ENCODE measurements at places on chromosomes 1 and 21.

- ATAC-seq = no peak
These were observed 218.8 kb downstream of the LMX1A start for GRCh38 chr1:165137551-165138316.

- no peak for ATAC-seq
These were observed 306.2 kb downstream of the NFIA start for GRCh38 chr1:61388566-61388965.

GRCh38 chr1:214440219-214440965 lies 111.0 kb downstream of the PTPN14 start:
- peak; percentile 80 for ATAC-seq

- ATAC-seq = no peak
These were observed 326.6 kb upstream of the B3GALT2 start for GRCh38 chr1:193513032-193513431.

DNA sequence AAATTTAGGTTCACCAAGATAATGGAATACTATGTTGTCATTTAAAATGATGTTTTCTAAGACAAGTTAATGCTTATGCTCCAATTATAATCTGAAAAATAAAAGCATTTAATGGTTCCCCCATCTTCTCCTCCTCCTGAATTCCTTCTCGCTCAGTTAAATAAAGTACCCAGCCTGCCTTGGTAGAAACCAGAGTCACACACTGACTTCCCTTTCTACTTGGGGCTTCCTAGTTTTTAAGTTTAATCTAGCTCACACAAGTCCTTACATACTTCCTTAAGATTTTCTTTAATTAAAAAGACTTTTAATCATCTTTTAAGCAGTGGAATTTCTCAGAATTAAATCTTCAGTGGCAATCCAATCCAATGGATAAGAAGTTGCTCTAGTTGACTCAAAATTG lies 32.9 kb downstream of the CD58 start:
- ATAC-seq = no peak

DNA sequence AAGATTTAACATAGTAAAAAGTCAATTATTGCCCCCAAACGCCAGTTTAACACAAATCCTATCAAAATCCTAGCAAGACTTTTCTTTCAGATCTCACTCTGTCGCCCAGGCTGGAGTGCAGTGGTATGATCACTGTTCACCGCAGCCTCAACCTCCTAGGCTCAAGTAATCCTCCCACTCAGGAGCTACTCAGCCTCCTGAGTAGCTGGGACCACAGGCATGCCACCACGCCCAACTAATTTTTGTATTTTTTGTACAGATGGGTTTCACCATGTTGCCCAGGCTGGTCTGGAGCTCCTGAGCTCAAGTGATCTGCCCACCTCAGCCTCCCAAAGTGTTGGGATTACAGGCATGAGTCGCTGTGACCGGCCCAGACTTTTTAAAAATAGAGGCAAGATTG lies 4.8 kb downstream of the SNIP1 start:
- ATAC-seq = no peak

GRCh38 chr1:60562740-60563139 lies 489.2 kb upstream of the C1orf87 start:
- no peak for ATAC-seq

GRCh38 chr1:25952841-25953401 lies 44.9 kb downstream of the PAFAH2 start:
- ATAC-seq = no peak

DNA sequence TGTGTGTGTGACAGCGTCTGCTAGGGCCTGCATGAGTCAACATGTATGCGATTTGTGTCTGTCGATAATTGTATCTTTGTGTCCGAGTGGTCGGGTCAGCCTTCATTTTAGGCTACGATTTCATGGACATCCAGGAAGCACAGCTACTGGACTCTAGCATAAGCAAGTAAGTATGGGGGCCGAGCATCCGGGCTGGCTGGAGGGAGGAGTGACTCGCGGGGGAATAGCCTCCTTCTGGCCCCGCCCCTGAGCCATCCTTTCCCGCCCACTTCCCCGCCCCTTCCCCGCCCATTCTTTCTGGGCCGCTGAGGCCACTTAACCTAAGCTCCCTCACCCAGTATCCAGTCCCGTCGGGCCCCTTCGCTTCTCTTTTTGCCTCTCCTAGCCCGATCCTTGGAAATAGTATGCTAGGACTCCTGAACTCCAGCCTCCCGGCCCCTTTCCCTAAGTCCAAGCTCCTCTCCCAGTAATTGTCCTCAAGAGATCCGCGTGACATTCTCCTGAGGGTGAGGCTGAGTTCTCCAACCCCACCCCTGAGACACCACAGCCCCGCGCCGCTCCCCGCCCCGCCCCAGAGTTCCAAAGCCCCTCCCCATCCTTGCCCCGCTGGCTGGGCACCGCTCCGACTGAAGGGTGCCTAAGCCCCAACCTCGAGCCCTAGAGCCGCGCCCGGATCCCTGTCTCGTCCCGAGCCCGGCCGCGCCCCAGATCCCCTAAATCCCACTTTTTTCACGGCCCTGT lies 1.2 kb downstream of the MAP3K6 start:
- ATAC-seq = peak; percentile 77

GRCh38 chr1:168907786-168908348 lies 178.9 kb upstream of the DPT start:
- no peak for ATAC-seq

DNA sequence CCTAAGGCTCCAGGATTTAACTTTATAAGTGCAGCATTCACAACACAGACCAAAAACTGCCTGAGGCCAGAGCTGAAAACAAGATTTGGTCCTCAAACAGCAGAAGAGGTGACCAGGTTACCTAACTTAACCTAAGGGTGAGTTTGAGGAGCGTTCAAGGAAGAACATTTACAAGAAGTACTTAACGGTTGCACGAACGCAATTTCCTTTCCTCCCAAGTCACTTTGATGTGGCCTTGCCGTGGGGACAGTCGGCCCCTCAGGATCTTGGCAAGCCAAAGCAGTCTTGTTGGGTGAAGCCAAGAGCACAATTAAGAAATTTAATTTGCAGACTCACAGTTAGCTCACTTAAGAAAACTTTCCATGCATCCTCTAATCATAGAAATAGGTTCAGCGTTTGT lies 202.6 kb upstream of the COA6 start:
- ATAC-seq = no peak

DNA sequence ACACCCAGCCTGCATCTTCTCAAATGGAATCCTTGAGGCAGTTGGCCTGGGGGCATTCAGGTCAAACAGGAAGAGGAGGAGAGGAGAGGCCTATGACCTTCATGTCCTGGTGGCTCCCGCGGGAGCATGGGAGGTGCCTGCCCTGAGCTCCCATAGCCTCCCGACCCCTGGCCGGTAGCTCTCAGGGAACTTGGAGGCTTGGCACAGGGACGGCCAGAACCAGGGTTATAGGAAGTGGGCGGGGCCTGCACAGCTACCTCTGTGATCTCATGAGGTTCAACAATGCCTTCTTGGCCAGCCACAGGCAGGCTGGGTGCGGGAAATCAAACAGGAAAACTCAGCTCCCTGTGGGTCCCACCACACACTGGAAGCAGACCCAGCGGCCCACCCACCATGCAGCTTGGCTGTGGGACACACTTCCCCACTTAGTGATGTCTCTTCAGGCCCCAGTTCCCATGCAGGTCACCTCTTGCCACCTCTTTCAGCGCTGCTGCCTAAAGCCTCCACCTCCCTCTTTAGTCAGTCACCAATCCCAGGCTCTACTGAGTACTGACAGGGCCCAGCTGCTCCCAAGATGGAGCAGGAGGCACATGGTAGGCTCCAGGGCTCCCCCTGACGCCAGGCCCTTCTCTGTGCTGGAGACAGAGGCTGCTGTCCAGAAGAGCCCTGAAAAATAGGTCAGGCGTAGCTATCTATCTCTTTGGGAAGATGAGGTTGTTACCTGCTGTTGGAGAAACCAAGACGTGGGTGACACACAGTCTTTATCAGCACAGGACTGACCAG lies at the start of gene SLFNL1:
SLFNL1 (minus strand) TSS at position 200 of the 783 bp plus-strand sequence. CDS start 1,065 bp downstream, outside the sequence.
- peak; percentile 9 for ATAC-seq

- ATAC-seq = no peak
These were observed 2.4 kb downstream of the ATP2B4 start for GRCh38 chr1:203629016-203629506.

DNA sequence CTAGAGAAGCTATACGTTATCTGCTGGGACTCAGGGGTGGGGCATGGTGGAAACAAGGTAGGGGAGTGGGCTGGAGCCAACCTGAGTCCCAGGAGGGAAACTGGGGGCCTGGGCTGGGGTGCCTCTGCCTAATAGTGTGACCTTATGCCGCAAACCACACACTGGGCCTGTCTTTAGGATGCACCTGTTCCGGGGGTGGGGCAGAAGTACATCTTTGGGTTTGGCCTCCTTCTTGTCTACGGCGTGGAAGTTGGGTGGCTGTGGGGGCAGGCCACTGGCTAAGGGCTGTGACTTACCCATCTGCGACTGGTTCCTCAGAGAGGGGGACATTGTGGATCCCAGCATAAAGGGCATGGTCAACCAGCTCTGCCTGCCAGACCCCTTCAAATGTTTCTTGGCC lies 44.2 kb downstream of the FAAH start:
- no peak for ATAC-seq

DNA sequence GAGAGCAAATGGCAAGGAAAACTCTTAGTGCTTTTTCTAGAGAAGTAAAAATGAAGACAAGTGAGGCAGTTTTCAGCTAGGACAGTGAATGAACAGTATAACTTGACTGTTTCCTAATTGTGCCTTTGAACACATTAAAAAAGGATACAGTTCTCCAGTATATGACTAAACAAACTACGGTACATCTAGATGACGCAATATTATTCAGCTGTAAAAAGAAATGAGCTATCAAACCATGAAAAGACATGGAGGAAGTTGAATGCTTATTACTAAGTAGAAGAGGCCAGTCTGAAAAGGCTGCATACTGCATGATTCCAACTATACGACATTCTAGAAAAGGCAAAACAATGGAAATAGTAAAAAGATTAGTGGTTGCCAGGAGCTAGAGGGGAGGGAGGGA lies 206.3 kb downstream of the SIPA1L2 start:
- ATAC-seq = peak; percentile 29

DNA sequence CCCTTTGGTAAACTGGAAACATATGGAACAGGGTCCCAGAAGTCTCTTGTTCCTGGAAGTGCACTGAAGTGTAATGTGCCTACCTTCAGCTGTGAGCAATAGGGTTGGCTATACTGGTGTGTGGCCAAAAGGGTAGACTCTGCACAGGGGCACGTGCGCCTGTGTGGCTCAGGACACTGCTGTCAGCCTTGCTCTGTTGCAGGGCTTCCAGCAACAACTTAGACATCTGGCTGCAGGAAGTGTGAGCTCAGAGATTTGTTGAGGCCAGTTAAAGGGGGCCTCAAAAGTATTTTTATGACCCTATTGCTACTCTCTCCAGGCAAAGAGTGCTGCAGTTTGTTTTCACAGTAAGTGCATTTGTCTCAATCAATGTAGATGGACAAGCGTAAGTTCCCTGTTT lies 7.5 kb downstream of the CTPS1 start:
- ATAC-seq = no peak

GRCh38 chr1:208149776-208150514 lies 94.2 kb downstream of the PLXNA2 start:
- no peak for ATAC-seq

DNA sequence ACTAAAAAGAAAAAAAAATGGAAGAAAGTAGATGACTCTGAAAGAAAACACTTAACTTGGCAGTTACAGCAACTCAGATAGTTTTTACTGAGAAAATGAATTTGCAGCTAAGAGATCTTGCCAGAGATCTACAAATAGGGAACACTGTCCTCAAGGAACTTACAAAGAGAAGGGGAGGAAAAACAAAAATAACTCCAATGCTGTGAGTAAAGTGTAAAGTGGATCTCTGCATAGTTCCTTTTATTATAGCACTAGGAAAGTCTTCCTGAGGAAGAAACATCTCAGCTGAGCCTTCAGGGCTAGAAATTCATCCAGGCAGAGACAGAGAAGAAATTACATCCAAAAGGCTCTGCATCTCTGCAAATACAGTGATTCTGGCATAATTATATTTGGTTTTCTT lies 3.9 kb downstream of the CD1B start:
- no peak for ATAC-seq

DNA sequence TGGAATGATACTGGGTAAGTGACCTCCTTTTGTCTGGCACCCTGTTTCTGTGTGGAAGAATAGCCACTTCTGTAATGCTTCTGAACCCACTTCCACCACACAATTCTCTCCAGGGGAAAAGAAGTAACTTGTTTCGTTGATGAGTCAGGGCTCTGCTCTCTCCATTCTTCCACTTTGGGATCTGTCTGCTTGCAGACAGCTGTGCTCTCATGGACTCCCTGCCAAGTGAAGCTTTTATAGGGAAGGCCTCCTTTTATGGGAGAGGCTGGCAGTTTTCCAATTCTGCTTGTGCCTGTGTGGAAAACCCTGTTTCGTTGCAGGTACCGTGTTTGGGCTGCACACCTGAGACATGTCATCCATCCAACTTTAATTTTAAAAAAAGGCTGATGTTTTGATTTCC lies 130.7 kb downstream of the GIPC2 start:
- ATAC-seq = peak; percentile 73

DNA sequence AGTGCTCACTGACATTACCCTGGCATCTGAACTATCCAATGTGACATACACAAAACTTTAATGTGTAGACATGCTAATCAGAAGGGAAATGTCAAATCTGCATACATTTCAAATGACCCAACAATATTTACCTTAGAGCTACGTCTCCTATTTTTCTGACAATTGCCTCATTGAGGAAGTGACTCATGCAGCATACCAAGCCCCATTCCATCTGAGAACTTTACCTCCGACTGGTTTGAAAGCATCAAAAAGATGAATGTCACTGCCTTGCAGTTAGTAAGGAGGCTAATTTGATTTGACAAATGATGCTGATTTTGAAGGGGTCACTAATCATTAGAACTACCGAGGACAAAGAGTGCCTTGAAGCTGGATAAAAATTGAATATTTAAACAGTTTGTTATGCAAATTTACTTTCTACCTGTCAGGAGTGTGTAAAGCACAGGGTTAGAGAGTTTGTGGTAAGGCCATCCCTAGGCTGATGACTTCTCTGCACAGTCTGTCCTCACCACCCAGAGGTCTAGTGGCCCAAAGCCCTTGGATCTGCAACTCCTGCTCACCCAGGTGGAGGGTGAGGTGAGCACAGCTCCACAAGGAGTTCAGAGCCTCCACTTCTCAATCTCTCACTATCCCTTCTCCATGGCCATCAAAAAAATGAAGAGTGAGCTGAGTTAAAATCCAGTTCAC lies 500.3 kb upstream of the C1orf87 start:
- ATAC-seq = peak; percentile 70

DNA sequence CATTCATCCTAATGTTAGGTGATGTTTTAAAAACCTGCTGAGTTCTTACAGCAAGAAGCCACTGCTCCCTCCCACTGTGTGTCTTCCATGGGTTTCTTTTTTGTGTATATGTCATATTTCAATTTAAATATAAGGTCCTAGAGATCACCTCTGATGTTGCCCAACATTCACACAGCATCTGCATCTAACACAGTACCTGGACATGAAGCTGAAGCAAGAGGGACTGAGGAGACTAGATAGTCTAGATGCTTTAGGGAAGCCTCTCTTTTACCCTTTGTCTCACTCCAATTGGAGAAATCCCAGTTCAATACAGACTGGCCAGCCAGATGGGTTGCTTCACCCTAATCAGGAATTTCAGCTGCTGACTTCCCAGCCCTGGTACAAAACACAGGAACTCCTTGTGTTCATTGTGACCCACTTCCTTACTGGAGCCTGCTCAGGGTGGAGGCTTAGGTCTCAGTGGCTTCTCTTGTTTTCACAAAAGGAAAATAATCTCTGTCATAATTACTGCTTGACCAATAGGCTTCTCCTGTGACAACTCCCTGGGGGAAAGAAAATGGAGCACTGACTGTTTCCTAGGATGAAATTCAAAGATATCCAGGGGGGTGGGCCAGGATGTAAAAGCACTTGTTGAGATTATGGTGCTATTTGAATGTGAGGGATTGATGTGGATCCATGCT lies 17.3 kb downstream of the BTG2 start:
- no peak for ATAC-seq
